ENCODE measurements at places on chromosomes 1 and 21.

DNA sequence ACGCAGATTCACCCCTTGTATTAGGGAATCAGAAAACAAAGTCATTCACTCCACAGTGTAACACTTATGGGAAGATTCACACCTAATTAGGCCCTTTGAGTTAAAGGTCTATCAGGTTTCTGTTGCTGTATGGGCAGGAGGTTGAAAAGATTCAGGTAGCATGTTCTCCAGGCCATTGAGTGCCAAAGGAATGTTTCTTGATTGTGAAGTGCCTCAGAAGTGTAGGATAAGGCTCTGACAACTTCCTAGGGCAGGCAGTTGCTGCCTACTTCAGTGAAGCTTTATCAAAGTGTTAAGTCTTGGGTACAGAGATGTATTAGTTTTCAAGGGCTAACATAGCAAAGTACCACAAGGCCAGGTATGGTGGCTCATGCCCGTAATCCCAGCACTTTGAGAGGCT, 48.7 kb upstream of the RGS18 start:
- DNase-seq, result no peak

- no peak for DNase-seq
Measured at GRCh38 chr21:33703750-33704606, 61.7 kb downstream of the ITSN1 start.

DNA sequence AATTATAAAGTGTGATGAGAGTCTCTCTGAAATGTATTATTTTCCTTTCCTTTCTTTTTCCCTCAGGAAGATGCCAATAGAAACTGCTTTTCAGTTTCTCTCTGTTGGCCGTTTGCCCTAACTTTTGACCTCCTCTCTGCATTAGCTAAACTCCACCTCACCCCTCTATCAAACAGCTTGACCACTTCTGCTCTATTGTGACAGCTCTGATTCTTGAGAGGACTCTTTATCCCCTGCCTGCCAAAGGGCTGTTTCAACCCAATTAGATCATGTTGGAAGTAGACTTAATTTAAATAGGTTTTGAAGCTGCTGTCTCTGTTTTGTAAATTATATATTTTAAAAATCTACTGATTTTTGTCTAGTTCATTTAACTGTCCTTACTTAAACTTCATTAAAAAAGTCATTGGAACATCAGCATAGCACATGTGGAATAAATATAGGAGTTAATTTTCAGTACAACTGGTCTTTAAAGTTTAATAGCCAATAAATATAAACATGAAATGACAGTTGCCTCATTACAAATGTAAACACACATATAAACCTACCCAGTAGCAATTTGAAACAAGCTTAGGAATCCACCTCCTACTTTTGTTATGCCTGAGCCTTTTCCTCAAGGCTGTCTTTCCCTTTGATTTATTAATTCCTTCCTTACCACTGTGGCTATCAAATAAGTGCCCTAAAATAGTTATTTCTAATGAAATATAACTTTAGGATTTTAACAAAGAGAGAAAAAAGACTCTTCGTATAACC, 152.0 kb downstream of the CHRM3 start:
- DNase-seq, result no peak

- no peak for DNase-seq
Measured at GRCh38 chr1:173560285-173560880, 42.5 kb downstream of the SLC9C2 start.

DNA sequence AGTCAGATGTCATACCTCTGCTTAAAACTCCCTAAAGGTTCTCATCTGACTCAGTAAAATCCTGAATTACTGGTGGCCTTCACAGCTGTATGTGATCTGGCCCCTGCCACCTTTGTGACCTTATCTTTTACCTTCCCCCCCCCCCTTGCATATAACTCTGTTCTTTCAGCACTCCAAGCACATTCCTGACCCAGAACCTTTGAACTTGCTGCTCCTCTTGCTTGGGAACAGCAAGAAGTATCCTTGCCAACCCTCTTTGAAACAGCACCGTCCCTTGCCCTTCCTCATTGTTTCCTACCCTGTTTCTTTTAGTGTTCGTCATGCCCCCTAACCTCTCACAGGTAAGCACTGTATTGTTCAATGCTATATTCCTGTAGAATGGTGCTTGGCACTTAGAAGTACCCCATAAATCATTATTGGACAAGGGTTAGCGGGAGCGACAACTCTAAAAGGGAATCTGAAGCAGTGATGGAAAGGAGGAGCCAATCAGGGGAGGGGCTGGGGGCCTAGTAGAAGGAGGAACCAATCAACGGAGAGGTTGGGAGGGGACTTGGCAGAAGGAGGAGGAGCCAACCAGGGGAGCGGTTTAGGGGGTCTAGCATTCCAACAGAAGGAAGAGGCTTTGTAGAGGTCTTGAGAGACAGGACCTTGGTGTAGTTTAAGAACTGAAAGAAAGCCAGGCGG, 13.9 kb downstream of the CACHD1 start:
- DNase-seq, result no peak

GRCh38 chr1:35718492-35719336, at the start of gene C1orf216:
C1orf216 (minus strand) TSS chr1:35718884; CDS start chr1:35716321, 2,563 bp downstream.
- peak; percentile 35 for DNase-seq

DNA sequence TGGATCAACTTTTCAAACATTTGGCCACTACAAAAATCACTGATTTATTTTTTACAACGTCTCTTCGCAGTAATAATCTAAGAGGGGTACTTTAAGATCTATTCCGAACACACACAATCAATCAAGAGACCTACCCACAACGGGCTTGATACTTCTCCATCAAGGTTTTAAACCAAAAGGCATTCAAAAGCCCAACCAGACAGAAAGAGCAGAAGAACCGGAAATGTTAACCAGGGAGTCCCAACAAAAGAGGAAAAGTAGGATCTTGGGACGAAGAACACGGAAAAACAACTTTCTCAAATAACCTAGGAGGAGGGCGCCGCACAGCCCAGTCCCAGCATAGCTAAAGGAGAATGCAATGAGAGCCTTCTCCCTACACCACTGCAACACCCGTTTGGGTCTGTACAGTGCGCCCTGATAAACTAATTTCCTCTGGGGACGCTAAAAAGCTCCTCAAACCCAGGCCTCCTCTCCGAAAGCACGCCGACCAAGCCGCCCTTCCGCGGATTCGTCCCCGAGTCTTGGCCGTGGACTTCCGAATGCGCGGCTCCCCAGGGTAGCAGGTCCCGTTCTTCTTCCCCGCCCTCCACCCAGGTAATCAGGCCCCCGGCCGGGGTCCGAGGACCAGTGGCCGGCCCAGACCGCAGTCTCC, 623 bp downstream of the RPL22 start:
- DNase-seq, result no peak

GRCh38 chr1:44101328-44101727, 17.3 kb upstream of the KLF17 start:
- DNase-seq, result no peak

- no peak for DNase-seq
Measured at GRCh38 chr21:42009018-42009830, 936 bp downstream of the ZBTB21 start.

DNA sequence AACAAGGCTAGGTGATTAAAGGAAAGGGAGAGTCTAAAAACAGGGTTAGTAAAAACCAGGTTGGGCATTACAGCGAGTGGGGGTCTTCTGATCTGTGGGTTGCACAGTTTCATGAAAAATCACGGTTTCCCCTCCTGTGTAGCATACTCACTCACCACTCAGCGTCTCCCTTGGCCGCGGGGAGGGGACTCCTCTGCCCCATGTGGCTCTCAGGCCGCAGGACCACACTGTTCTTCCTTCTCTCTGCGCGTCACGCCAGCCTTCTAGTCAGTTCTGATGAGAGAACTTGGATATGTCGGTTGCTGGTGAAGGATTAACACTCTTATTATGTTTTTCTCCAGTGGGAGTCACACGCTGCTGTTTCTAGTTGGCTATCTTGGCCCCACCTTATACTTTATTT, 254.6 kb upstream of the LRRC7 start:
- no peak for DNase-seq

- DNase-seq, result no peak
Measured at GRCh38 chr1:20080441-20081352, 10.7 kb downstream of the PLA2G5 start.

GRCh38 chr1:21232044-21232443, 55.3 kb upstream of the EIF4G3 start:
- no peak for DNase-seq

- no peak for DNase-seq
Measured at GRCh38 chr1:151635479-151636072, 23.7 kb downstream of the SNX27 start.

GRCh38 chr1:41416552-41417334, 55.5 kb downstream of the FOXO6 start:
- DNase-seq, result no peak

GRCh38 chr1:27021354-27022031, 8.8 kb upstream of the TENT5B start:
- DNase-seq, result no peak

GRCh38 chr1:35568975-35569395, 4.1 kb upstream of the TFAP2E start:
- DNase-seq, result peak; percentile 47

GRCh38 chr1:44036409-44037139, 5.3 kb upstream of the SLC6A9 start:
- DNase-seq, result no peak

DNA sequence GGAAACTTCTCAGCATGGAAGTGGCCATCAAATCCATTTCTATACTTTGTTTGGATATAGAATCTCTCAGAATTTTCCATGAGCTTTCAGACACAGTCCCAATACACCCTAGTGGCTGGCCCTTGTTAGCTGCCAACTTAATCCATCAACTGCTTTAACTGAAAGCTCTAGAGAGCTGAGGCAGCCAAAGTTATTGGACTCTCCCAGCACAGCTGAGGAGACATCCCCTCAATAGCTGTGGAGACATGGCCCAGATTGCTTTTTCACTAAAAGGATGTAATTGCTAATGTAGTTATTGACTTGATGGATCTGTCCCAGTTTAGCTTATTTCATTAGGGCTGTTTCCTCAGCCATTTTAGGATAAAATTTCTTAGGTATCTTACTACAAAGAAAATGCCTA, 94.8 kb upstream of the PRMT6 start:
- no peak for DNase-seq

DNA sequence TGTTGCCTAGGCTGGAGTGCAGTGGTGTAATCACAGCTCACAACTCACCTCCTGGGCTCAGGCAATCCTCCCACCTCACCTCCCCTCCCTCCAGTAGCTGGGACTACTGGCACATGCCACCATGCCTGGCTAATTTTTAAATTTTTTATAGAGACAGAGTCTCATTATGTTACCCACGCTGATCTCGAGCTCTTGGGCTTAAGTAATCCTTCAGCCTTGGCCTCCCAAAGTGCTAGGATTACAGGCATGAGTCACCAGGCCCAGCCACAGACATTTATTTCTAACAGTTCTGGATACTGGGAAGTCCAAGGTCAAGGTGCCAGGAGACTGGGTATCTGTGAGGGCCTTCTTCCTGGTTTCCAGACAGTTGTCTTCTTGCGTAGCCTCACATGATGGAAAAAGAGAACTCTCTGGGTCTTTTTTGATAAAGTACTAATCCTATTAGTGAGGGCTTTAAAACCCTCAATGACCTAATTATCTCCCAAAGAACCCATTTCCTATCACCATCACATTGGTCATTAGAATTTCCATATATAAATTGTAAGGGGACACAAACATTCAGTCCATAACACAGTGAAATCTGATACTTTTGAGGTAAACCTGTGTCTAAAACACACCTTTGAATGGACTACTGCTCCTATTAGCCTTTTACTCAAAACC, 67.9 kb downstream of the PHACTR4 start:
- DNase-seq, result no peak

DNA sequence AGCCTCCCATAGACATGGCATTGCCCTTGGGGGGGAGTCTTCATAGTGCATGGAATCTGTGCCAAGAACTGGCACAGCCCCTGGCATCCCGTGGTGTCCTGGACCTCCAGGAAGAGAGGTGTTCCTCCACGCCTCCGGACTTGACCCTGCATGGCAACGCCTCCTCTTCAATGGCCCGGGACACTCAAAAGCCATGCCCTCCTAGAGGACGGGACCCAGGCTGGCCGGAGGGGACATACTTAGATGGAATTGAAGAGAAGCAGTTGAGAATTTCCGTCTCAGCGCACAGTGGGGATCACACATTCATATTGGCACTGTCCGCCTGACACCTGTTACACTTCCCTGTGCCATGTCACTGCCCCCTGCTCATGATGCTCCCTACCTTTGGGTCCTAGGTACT, 38.4 kb upstream of the TENT5C start:
- no peak for DNase-seq

GRCh38 chr1:10901091-10901890, 104.8 kb upstream of the CASZ1 start:
- DNase-seq, result no peak

DNA sequence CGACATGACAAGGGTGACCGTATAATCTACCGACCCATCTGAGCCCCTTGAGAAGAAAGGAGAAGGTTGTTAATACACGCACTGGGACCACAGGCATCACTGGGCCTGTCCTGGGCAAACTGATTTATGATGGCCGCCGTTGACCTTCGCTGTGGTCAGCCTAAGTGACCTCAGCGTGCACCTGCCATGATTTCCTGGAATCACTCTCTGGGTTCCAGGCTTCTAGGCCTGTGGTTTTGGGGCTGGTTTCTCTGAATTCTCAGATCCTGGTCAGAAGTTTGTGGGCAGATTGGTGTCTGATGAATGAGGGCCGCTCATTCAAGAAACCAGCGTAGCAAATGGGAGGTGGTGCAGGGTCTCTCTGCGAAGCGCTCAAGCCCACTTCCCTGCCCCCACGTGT, 64.0 kb downstream of the SIK1 start:
- no peak for DNase-seq

- no peak for DNase-seq
Measured at GRCh38 chr1:55456971-55457370, 241.8 kb upstream of the USP24 start.

GRCh38 chr21:41152147-41152546, 15.8 kb upstream of the BACE2 start:
- no peak for DNase-seq

- DNase-seq, result no peak
Measured at GRCh38 chr1:184716158-184716557, 38.5 kb downstream of the EDEM3 start.
